Upper lobe of right lung (tissue), 1 donor: ENCODE measurements at places on chromosomes 1 and 21.

- DNase-seq = no peak
These were observed 237.1 kb downstream of the VAV3 start for GRCh38 chr1:107727866-107728265.

GRCh38 chr1:241531195-241532161, 700 bp upstream of the KMO start:
- DNase-seq = no peak

GRCh38 chr1:202189918-202190715, 3.5 kb upstream of the LGR6 start:
- no peak for DNase-seq

DNA sequence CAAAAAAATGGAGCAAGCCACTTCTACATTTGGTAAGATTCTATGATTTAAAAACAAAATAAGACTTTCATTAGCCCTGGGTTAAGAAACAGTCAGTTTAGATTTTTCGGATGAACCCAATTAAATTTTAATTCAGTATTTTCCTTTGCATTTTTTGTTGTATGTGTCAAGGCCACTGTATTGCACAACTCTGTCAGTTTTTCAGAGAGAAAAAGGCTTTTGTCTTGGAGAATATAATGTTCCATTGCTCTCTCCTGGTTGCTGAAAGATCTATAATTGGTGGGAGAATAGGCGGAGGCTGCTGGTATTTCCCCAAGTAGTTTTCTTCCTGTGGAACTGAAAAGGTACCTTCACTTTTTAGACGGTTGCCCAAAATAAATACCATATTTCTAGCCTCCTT, 84.6 kb downstream of the NEGR1 start:
- no peak for DNase-seq

GRCh38 chr1:18670868-18671225, 40.2 kb downstream of the PAX7 start:
- DNase-seq = no peak
